ENCODE measurements at places on chromosomes 13 and 19.

GRCh38 chr13:28983641-28984040 lies 163.5 kb downstream of the MTUS2 start:
- no peak for DNase-seq

- no peak for DNase-seq
Measured at GRCh38 chr13:75736173-75736572, 100.0 kb downstream of the LMO7 start.

- DNase-seq = no peak
Measured at GRCh38 chr13:77915686-77916085, 2.9 kb downstream of the EDNRB start.

DNA sequence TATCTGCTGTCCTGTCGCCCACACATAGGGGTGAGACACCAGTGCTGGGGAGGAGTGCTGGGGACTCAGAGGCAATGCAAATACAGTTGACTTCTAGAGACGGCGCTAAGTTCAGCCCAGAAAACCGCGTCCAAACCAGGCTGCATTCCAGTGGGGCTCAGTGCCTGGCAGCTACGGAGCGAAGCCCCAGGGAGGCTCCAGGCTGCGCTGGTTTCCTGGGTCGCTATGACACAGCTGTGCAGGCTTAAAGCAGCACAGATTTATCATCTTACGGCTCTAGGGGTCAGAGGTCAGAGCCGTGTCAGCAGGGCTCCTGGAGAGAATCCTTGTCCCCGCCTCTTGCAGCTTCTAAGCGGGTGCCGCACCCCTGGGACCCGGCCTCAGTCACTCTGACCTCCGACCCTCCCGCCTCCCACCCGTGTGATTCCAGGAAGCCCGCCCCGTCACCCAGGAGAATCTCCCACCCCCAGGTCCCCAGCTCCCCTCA lies 61.6 kb downstream of the ANKRD10 start:
- DNase-seq = no peak

DNA sequence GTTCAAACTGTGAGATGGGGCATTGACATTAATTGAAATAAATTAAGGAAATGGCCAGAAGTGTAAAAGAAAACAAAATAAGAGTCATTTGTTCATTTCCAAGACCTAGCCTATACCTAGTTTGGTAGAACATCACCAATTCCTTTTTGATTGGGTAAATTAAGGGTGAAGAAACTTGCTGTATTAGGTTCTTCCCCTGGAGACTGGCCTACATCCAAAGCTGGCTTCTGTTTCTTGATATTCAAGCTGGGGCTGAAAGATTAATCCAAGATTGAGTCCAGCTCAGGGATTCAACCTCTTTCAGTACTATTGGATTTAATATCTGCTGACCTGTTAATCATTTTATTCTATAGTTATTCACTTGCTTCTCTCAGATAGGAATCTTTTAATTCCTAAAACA lies 183.2 kb downstream of the GPC6 start:
- DNase-seq = no peak

- no peak for DNase-seq
Measured at GRCh38 chr19:29806098-29806866, 5.5 kb upstream of the CCNE1 start.

- DNase-seq = no peak
Measured at GRCh38 chr19:40907968-40908735, 26.1 kb upstream of the CYP2A7 start.

DNA sequence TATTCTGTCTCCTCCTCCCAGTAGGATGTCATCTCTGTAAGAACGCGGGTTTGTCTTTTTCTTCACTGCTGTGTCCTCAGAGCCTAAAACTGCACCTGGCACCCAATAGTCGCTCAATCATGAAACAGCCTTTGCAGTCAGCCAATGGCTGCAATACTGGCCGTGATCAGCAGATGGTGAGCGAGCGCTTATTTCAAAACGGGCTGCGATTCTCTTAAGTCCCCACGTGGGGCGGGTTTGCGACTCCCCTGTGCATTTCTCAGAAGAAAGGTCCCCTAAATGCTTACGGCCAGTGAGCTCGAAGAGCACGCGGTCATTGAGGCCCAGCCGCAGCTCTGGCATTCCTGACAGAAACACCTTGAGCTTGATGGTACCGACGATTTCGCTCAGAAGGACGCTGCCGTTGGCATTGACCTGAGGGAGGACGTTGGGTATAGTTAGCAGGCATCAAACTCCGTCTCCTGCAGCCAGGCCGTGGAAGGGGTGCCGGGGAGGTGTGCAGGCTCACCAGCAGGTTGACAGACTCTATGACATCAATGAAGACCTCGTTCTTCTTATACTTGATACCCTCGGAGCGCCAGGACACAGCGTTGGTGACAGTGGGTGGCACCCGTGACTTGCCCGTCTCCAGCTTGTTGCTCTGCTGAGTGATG lies 6.0 kb downstream of the AP1M2 start:
- DNase-seq = peak; percentile 66

DNA sequence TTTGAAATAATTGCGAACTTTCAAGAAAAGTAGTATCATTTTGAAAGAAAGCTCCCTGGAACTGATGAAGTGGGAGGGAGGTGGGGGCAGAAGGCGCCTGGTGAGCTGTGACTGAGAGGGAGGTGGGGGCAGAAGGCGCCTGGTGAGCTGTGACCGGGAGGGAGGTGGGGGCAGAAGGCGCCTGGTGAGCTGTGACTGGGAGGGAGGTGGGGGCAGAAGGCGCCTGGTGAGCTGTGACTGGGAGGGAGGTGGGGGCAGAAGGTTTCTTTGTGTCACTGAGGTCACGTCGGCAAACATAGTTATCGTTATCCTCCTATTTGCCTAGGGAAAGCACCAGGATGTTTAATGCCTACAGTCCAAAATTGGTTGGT lies 24.2 kb downstream of the C2CD4C start:
- DNase-seq = no peak

GRCh38 chr13:37791699-37792098 lies 77.9 kb downstream of the TRPC4 start:
- DNase-seq = no peak

- DNase-seq = no peak
Measured at GRCh38 chr19:41689993-41690800, 2.1 kb upstream of the CEACAM7 start.

DNA sequence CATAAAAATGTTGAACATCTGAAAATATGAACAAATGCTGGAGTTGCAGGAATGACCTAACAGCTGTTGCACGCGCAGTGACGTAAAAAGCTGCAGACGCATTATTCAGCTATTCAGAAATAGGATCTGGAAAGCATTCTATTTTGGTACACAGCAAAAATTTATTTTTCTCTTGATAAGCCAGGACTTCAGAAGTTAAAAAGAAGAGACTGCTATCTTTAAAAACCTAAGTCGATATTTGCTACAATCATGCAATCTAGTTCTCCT lies 36.9 kb upstream of the STARD13 start:
- peak; percentile 42 for DNase-seq

DNA sequence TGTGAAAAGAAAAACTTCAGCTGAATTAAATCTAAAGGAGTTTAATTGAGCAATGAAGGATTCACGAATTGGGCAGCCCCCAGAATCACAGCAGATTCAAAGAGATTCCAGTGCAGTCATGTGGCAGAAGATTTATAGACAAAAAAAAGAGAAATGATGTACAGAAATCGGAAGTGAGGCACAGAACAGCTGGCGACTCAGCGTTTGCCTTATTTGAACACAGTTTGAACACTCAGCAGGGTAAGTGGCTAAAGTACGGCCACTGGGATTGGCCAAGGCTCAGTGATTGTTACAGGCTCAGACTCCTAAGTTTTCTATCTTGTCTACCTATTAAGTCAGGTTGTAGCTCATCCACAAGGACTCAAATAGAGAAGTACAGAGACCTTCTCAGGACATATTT lies 11.6 kb upstream of the CFAP97D2 start:
- no peak for DNase-seq

DNA sequence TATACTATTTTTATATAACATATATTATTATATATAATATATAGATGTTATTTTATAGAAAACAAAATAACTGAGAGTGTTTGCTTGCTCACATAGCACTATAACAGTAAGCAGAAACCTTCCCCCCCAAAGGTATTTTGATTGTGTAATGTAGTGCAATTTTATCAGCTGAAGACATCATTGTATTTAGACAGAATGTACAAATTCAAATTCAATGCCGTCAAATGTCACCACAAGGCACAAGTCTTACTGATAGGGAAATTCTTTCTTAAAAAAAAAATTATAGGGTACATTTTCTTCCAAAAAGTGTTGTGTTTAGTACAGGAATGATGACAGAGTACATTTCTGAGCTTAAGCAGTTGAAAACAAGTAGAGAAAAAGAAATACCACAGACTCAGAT lies 1147.1 kb upstream of the SPRY2 start:
- DNase-seq = no peak

GRCh38 chr19:53907690-53908089 lies 1.4 kb upstream of the CACNG7 start:
- no peak for DNase-seq

DNA sequence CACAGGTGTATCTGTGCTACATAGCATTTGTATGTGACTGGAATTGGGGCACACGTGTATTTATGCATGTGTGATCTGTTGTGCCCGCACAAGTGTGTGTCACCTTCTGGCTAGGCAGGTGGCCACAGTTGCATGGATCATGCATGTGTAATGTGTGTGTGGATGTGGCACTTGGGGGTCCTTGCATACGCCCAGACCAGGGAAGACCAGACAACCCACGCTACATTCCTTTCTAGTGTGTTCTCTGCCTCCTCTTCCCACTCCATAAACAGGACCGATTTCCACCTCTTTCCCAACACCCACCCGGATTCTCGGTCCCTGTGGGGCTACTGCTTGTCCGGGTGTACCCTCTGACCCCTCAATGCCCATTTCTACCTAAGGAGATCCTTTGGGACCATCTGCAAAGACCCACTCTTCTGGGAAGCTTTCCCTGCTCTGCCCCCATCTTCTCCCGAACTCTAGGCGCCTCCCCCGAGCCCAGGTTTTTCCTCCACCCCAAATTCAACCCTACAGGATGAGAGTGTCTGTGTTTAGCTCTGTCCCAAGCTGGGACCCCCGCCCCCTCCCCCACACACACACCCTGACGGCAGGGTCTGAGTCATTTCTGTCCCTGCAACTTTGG lies 12.3 kb downstream of the STAP2 start:
- no peak for DNase-seq

- no peak for DNase-seq
Measured at GRCh38 chr13:77866971-77867370, 51.7 kb downstream of the EDNRB start.

- no peak for DNase-seq
Measured at GRCh38 chr19:31258211-31259052, 90.8 kb downstream of the TSHZ3 start.

DNA sequence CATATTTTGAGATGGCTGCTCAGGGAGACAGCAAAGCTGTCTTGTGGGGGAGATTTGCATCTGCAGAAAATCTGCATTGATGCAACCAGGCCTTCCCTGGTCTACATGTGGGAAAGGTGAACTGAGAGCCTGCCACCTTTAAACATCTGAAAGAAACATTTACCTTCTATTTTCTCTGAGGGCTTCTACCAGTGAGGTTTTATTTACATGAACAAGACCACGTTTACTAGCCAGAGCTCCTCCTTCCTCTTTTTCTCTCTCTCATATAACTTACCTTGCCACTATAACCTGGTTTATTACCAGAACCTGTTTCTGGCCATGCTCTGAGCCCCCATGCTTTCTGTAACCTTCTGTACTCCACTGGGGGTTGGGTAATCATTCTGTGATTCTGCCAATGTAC lies 14.4 kb upstream of the RUBCNL start:
- no peak for DNase-seq

DNA sequence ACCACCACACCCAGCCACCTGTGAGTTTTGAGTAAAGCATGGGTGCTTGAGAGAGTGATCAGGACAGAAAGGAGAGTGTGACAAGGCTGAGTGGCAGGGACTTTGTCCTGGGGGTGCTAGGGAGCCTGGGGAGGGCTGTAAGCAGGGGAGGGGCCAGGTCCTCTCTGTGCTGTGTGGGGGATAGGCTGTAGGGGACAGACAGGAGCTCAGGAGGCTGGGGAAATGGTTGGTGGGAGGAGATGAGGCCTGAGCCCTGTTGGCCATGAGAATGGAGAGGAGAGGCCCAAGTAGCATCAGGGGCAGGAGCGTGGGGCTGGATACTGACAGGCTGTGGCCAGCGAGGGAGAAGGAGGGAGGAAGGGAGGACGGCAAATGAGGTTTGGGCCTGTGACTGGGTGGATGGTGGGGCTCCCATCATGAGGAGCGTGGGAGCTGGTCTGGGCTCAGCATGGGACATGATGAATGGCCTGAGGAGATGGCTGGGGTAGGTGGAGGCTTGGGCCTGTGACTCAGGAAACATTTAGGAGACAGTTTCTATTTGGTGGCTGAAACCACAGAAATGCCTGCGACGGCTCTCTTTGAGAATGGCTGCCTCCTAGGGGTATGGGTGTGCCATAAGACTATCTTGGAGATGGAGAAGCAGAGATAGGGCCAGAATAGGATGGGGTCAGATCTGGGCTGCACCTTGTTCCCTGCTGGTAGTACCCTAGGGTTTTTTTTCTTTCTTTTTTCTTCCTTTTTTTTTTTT lies 25.0 kb downstream of the GRIN2D start:
- DNase-seq = no peak

DNA sequence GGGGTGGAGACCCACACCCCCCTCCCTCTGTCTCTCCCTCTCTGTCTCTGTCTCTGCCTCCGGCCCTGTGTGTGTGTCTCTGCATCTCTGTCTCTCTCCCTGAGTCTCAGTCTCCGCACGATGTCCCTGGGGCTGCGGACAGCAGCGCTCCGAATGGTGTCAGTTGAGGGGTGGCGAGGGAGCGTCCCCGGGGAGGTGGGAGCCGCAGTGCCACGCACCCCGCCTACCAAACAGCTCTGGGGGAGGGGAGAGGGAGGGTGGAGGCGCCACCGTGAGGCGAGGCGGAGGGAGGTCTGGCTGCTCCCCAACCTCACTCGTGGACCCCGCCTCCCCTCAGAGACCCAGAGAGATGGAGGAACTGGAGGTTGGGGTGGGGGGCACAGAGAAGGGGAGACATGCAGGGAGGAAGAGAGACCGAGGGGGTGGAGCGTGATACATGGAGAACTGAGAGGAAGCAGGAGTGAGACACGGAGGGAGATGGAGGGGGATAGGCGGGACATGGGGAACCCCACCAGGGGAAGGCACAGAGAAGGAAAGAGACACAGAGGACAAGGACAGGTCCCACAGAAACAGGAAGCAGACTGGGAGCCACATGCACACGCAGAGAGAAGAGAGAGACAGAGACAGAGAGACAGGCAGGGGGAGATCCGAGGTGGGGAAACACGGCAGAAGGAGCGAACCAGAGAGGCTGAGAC lies 7.2 kb downstream of the ERFL start:
- DNase-seq = no peak

GRCh38 chr13:40801255-40802217 lies 12.1 kb downstream of the SLC25A15 start:
- DNase-seq = no peak

GRCh38 chr13:111480503-111480902 lies 160.1 kb downstream of the TEX29 start:
- DNase-seq = no peak

- DNase-seq = no peak
Measured at GRCh38 chr13:93104270-93104669, 122.3 kb upstream of the GPC6 start.

Data from non-pigmented ciliary epithelial cell (primary cell).